NT2/D1 (cell line): ENCODE measurements at places on chromosomes 11 and 22.

DNA sequence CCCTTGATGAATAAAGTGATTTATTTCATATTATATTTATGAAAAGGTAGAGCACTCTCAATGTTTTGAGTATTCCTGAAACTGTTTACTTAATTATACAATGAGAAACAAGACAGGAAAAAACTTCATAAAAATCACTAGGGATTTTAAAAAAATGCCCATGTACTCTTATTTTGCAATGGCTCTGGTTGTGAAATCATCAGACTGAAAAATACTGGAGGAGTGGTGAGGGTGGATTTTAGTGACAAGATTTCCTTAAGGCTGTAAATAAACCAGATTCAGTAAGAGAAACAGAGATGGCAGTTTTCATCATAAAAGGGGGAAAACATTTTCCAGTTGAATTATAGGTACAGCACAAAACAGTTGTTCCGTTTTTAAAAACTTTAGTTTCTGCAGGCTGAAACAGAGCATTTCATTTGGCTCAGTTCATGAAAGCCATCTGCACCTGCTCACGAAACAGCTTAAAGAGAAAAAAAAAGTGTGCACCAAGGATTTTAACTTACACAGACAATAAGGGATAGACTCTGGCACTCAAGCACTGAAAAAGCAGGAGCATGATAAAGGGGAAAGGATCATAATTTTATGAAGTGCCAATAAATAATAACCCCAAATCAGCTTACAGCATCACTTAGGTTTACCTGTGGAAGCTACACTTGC, 100.7 kb downstream of the MAML2 start:
- no peak for DNase-seq

DNA sequence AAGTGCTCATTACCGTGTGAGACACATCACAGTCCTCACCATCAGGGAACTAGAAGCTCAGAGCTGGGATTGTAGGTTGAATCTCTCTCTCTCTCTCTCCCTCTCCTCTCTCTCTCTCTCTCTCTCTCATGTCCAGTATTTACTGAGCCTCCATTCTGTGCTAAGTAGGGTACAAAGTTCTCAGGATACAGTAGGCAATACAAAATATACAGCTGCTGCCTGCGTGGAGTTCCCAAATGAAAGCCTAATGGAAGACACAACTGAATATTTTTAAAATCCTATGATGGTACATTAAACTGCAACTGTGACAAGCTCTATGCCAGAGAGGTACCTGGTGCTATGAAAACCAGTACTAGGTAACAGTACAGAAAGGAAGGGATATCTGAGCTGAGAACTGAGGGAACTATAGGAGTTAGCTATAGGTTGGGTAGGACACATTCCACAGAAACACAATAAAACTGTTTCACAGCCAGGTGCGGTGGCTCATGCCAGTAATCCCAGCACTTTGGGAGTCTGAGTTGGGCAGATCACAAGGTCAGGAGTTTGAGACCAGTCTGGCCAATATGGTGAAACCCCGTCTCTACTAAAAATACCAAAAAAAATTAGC, 9.6 kb upstream of the PRG2 start:
- DNase-seq, result no peak

GRCh38 chr11:130391711-130392110, 36.7 kb downstream of the ADAMTS8 start:
- DNase-seq, result no peak

- DNase-seq, result no peak
These were observed 11.7 kb downstream of the EIF4G2 start for GRCh38 chr11:10797001-10797400.

DNA sequence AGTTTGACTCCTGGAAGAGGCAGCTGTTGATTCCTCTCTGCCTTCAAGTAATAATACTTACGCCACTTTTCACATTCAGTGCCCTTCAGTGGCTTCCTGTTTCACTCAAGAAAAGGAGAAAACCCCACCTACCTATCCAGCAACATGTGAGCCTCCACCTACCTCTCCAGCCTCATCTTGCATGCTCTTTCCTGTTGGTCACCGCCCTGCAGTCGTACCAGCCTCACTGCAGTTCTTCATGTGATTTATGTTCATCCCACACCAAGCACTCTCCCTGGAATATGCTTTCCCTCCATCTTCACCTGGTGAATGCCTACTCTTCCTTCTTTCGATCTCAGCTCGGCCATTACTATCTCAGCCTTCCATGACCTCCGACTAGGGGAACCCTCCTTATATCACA, 21.8 kb upstream of the YWHAH start:
- no peak for DNase-seq

DNA sequence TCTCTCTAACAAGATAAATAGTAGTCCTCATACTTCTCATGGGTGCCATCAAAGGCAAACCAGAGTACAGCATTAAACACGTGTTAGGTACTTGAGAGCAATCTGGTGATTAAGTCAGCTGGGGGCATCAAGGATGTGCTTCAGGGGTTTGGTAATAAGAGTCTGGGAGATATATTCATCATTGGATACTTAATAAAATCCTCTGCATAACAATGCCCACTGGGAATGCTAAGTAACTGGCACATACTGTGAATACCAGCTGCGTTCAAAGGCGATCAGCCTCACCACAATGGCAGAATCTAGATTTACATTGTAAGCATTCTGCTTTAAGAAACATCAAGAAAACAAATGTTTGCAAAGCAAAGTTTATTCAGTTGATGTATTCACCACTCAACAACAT, 268.6 kb upstream of the PITPNB start:
- no peak for DNase-seq

- DNase-seq, result no peak
These were observed 8.6 kb upstream of the TPP1 start for GRCh38 chr11:6627762-6628241.

GRCh38 chr11:126815111-126815510, 185.5 kb downstream of the KIRREL3 start:
- no peak for DNase-seq

- DNase-seq, result no peak
These were observed 862 bp downstream of the TPP1 start for GRCh38 chr11:6618117-6619003.

DNA sequence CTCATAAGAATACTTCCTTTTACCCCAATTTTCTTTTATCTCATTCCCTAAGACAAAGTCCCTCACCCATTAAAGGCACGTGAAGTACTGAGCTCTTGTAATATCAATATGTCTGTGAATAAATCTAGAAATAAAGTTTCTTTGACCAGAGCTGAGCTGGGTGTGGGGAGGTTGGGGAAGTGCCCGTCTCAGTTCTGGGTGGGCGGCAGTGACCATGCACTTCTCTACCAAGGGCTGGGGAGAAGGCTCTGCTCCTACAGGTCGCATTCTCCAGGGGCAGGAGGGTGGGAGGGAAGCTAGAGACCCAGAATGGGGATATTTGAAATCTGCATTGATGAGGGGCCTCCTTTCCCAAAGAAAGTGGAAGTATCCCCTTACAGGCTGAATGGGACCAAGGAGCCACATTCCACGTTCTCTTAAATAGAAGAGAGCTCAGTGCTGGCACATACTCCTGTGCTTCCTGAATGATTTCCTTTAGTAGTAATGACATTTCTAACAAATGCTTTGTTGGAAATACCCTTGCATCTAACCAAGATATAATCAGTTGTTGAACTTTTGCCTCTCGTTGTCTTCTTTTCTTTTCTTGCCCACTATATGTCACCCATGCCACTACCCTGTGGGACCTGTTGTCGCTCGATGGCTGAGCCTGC, 16.1 kb downstream of the RBX1 start:
- DNase-seq, result no peak

DNA sequence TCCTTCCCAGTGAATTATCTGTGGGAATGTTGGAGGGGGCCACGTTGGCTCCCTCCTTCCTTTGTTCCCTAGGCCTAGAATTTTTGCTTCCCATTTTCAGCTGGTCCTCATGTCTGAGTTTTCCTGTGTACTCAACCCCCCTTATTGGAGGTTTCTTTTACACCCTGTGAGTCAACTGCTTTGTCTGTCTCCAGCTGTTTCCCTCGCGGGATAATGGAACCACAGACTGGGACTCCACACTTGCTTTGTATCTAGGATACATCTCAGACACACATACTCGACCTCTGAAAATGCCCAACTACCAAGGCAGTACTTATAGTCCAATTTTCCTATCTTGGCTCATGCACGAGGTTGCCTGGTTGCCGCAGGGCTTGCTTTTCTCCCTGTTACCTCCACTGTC, 352.7 kb upstream of the MPPED2 start:
- no peak for DNase-seq

GRCh38 chr22:42747701-42748513, 27.2 kb upstream of the A4GALT start:
- DNase-seq, result peak; percentile 57

DNA sequence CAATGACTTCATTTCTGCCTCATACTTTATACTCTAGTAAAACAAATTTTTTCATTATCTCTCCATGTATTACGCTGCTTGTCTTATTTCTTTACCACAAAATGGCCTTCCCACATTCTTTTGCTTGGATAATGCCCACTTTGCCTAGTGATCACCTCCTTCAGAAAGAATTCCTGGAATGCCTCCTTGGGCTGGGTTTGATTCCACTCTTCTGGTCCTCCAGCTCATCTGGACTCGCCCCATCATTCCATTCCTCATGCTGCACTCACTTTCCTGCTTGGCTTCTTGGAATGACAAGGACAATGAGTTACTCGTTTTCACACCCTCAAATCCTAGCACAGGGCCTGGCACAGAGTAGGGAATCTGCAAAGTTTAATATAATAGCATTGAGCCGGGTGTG, 475.1 kb upstream of the LARGE1 start:
- no peak for DNase-seq

DNA sequence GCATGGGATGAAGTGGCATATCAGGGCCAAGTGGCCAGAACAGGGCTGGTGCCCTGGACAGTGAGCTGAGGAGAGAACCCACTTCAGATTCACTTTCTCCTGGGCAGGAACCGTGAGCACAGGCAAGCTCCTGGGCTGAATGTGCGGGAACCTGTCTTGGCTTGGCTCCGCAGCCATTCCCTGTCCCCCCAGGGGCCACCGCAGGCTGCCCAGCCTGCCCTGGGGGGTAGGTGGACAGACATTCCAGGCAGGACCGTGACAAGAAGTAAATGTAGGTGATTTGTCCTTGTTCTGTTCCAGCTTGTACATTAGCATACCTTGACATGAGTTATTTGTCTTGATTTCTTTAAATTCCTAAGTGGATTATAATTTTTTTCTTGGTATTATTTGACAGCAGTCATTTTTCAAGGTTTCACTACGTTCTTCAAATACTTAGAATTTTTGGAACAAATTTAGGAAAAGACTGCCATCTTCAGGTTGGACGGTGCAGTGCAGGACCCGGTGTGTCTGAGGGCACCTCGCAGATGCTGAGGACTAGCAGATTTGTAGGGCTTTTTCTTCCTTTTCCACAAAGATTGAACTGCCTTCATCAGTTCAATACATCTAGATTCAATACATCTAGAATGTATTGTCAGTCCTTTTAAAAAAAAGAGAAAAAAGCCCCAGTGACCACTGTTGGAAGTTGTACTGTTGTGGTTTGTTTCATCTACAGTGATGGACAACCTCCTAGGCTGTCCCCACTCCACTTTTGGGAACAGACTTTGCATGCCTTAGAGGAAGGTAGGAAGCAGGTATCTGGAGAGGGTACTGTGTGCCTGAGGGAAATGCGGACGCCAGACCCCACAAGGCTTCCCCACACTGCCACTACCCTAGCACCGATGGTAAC, 115.1 kb upstream of the RASSF10 start:
- DNase-seq, result peak; percentile 20

- DNase-seq, result no peak
These were observed 2.3 kb downstream of the ACY3 start for GRCh38 chr11:67648140-67648795.

DNA sequence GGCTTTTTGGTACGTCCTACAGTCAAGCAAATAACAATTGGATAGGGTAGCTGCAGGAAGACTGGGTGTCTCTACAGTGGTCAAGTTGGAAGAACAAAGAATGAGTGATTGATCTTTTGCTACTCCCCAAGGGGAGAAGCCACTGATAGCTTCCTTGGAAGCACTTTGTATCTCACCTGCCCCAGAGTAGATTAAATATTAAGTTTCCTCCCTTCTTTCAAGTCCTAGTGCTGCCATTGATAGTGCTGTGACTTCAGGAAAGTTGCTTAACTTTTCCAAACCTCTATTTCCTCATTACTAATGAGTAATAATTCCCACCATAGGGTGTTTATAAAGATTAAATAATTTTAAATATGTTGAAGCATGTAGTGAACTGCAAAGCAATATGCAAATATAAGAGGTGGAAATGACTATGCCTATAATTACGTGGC, 35.6 kb upstream of the EHF start:
- no peak for DNase-seq

GRCh38 chr11:74896311-74896710, 52.6 kb downstream of the XRRA1 start:
- DNase-seq, result no peak
